ENCODE measurements at places on chromosomes 4 and X.
A peak's percentile ranks its signal among the peaks of the same experiment; 100 is the strongest.

DNA sequence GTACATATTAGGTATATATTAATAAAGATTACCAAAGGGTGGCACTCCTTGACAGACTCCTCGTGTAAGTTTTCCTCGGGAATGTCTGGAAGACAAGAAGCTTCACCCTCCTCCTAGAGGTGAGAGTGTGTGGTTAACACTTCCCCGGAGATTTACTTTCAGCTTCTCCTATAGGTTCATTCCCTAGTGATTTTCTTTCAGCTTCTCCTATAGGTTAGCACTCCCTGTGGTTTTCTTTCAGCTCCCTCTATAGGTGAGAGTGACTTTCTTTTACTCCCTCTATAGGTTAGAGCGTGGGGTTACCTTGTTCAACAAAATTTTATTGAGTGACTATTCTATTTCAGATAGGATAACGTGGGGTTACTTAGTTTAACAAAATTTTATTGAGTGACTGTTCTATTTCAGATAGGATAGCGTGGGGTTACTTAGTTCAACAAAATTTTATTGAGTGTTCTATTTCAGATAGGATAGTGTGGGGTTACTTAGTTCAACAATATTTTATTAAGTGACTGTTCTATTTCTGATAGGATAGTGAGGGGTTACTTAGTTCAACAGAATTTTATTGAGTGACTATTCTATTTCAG lies 106.0 kb upstream of the PLAC1 start:
- peak; percentile 2 for DNase-seq

DNA sequence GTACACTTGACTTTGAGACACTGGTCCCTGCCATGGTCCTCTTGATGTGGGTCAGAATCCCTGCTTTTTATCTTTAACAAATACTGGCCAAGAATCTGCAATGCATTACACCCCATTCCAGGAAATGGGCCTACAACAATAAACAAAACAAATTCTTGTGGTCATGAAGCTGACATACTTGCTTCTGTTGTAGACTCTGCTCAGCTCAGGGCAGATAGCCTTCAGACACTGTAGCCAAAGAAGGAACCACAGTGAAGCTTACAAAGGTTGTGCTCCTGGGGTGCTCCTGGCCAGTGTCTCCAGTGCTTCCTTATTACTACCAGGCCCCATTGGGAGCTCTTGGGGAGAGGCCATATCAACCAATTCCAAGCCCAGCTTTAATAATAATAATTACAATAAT lies 21.8 kb downstream of the KIAA1210 start:
- no peak for DNase-seq

DNA sequence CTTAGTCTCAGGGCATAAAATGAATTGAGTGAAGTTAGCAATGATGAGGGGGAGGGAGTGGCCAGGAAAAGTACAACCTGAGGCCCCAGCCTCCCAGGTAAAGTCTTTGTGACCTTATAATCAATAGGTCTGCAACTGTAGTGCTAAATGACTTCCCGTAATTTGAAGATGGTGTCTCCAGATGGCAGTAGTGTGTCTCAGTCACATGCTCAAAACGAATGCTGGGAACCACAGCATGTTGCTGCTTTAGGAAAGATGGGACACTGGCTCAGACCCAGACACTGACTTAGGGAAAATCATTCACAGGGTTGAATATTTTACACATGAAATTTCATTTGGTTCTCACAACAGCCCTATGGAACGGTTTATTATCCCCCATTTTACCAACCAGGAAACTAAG lies 10.3 kb downstream of the SRPX2 start:
- DNase-seq = no peak

DNA sequence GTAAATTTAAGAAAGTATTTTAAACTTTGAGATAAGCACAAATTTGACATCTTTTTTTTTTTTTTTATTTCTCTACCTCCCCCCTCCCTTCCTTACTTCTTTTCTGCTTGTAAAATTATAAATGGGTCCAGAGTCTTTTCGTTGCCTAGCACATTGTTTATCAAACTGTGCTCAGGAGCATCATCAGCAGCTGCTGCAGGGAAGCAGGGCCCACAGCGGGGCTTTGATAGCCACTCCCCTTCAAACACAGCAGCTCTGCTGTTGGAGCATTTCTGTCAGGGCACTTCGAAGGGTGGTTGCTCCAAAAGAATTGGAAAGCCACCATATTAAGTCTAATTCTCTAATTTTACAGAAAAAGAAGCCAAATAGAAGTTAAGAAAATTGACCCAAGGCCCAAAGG lies 588.3 kb downstream of the SPRY1 start:
- DNase-seq = no peak

DNA sequence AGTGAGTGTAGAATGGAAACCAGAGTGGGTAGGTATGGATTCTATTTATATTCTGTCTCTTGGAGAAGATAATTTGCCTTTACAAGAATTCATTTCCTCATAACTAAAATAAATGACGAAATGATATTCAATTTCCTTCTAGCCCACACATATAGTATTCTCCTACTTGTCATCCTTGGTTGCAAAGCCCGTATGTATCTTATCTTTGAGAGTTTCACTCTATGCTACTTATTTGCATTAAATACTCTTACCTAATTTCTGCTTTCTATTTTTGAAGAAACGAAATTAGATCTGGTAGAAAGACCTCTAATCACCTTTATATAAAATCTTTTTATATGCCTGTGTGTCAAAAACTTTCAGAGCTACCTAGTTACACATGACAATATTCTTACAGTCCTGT lies 457.7 kb downstream of the NKX6-1 start:
- DNase-seq = no peak

DNA sequence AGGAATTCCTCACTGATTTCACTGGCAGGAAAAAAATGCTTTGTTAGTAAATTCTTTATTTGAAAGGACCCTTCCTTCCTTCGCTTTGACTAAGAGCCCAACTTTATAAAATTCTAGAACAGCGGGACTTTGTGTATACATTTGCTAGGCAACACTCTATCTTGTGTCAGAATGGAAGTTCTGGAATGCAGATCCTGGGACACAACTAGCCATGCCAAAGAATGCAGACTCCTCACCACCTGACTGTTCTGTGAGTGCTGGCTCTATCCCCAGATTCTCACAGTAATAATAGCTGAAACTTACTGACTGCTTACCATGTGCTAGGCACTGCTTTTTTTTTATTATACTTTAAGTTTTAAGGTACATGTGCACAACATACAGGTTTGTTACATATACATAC lies 73.3 kb upstream of the ZDHHC15 start:
- DNase-seq = no peak

DNA sequence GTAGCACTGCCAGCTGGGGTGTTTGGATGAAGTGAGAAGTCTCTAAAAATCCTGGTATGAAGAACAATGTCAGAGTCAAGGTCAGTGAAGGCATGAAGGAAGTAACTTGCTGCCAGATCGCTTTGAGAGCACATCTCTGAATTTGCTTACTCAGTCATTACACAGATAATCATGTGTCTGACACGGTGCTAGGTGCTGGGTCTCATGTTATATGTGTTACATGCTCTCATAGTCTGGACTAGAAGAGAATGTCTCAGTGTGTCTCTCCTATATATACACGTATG lies 337.9 kb downstream of the ARHGAP10 start:
- no peak for DNase-seq

DNA sequence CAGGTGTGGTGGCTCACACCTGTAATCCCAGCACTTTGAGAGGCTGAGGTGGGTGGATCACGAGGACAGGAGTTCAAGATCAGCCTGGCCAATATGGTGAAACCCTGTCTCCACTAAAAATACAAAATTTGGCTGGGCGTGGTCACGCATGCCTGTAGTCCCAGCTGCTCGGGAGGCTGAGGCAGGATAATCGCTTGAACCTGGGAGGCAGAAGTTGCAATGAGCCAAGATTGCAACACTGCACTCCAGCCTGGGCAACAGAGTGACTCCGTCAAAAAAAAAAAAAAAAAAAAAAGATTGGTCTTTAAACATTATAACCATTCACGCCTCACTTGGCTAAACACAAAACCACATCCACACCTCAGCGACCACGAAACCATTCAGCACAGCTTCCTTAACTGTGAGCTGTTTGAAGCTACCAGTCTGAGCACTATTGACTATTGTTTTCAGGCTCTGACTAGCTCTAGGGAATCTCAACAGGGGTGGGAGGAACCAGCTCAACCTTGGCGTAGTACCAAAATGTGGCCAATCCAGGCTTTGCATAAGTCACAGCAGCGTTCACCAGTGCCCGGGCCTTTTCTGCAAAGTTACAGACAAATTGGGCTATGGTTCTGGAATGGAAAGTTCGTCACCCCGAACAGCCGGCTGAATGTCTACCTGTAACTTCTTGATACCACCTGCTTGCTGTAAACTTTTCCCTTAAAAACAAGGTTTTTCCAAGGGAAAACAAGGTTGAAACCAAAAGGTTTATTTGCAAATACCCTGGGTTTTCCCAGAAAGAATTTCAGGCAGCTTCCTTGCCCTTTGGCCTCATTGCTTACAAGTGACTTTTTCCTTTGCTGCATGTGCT lies 73.6 kb upstream of the DHX15 start:
- DNase-seq = no peak

DNA sequence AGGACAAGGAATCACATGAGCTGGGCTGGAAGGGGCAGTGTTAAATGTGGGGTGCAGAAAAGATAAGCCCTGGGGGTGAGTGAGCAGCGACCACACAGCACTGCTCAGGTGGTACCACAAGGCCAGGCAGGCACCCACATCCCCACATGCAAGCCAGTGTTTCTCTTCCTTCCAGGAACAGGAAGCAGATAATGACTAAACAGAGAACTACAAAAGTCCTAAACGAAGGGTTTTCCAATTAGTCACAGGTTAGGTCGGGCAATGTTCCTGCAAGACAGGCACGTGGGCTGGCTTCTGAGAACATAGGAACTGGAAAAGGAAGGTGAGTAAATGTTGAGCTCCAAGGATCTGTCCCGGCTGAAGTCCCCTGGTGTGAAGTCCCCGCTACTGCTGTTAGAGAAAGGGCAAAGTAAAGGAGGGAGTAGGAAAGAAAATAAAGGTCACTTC lies 19.5 kb downstream of the RELL1 start:
- DNase-seq = no peak

GRCh38 chr4:109195646-109196045 lies 106.8 kb downstream of the COL25A1 start:
- no peak for DNase-seq

- no peak for DNase-seq
Measured at GRCh38 chrX:71170660-71171059, 26.0 kb downstream of the NLGN3 start.

DNA sequence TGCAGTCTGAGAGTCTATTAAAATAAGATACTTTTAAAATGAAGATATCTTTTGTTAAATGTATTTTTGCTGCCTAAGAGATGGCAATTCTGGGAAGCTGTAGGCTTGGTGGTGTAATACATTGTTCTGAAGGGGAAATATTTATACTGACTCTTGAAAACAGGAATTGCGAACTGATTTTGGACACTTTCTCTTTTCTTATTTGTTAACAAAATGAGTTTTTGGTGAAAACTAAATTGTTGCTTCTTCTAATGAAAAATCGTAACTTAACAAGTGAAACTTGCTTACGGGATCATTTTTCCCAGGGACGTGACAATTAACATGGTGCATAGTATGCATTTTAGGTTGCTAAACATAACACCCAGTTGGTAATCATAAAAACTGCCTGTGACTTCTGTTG lies 71.0 kb downstream of the RAPGEF2 start:
- no peak for DNase-seq

GRCh38 chr4:75940692-75941253 lies at the start of gene NAAA:
Gene NAAA (minus strand): TSS chr4:75941013. CDS start chr4:75940949, 64 bp downstream.
- no peak for DNase-seq

DNA sequence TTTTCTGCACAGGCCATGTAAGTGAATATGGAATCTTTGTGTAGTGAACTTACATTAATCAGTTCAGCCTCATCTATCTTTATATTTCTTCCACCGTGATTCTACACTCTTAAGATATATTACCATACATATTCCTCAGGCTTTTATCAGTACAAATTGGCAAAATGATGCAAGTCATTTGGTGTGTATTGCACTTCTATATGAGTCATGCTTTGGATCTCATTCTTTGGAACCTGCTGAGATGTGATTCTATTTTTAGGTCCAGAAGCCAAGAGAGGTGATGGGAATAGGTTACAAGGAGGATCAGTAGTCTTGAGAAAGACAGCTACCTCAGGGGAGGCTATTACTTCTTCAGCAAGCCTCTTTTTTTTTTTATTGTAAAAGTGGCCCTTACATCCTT lies 204.4 kb downstream of the ZNF330 start:
- DNase-seq = no peak

DNA sequence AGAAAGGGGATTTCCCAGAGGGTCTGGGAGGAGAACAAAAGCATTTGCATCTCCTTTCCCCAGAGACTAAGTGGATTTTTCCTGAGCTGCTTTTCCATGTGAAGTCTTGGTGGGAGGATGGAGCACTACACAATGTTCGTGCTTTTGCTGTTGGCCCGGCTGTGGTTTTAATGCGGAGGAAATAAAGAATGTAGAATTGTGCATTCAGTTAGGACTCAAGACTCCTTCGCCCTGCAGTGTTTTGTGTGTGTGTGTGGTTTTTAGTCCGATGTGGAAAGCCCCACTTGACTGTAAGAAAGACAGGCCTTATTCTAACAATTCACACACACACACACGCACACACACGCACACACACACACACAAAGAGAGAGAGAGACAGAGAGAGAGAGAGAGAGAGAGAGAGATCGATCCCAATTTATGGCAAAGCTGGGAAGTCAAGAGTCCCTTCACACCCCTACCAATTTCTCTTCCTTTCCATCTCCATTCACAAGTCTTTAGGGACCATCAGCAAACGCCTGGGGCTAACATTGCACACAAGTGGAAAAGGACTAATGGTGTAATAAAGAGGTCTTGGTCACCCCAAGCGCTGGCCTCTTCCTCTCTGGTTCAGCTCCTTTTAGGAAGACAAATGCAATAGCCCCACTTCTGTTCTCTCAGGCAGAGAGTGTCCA lies 44.2 kb downstream of the CLDN34 start:
- no peak for DNase-seq
